Activated CD4-positive, alpha-beta T cell treated with anti-CD3 and anti-CD28 coated beads, Interleukin-2, Interleukin-6, amounts not matched to agents 100 ng/mL and 50 ng/mL, durations not matched to agents 16 hours and 8 hours (primary cell): ENCODE measurements at places on chromosomes 7 and 10.

- no peak for DNase-seq
Observed at GRCh38 chr10:87771871-87772500, 46.0 kb downstream of the ATAD1 start.

GRCh38 chr7:39365751-39366295 is 200.4 kb upstream of the YAE1 start:
- no peak for DNase-seq

- DNase-seq, result no peak
Observed at GRCh38 chr10:101112799-101113594, 18.1 kb upstream of the TLX1 start.

DNA sequence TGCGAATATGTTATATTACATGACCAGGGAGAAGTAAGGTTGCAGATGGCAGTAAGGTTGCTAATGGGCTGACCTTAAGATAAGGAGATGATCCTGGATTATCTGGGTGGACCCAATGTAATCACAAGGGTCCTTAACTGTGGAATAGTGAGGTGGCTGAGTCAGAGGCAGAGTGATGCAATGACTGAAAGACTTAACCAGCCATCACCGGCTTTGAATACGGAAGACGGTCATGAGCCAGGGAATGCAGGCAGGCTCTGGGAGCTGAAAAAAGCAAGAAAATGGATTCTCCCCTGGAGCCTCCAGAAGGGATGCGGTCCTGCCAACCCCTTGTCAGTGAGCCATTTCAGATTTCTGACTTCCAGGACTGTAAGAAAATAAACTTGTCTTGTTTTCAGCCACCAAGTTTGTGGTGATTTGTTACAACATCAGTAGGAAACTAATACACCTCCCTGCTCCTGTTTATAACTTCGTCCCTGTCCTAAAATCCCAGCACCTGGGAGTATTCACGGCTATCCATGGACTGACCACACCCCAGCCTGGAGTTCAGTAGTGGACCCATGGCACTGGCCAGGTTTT is 4.6 kb upstream of the C10orf95 start:
- DNase-seq, result no peak

- DNase-seq, result no peak
Observed at GRCh38 chr7:121397361-121397760, 1.3 kb upstream of the FAM3C start.

- no peak for DNase-seq
Observed at GRCh38 chr10:31607481-31607880, 288.5 kb downstream of the ZEB1 start.

GRCh38 chr7:139422126-139422525 is 61.3 kb downstream of the KLRG2 start:
- no peak for DNase-seq

DNA sequence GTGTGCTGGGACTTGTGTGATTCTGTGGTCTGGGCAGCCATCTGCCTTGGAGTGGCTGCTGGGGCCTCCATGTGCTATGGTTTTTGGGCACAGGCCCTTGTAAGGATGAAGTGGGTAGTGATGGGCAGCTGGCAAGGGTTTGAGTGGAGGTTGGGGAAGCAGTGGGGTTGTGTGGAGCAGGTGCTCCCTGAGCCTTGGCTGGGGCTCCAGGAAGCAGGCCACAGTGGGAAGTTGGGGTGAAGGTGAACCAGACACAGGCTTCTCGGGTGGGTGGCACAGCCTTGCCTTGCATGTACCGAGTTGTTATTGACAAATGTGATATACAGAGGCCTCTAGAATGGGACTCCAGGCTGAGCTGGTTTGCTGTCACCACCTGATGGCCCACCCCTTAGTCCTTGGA is 82.3 kb downstream of the ADCY1 start:
- DNase-seq, result no peak

- DNase-seq, result no peak
Observed at GRCh38 chr10:122647383-122647968, 52.2 kb downstream of the C10orf120 start.
